Stimulated activated CD4-positive, alpha-beta T cell treated with anti-CD3 and anti-CD28 coated beads, Interleukin-1b, Interleukin-23, amount 100 ng/mL, for 48 hours (primary cell): ENCODE measurements at places on chromosomes 3 and 15.
A peak's percentile ranks its signal among the peaks of the same experiment; 100 is the strongest.

DNA sequence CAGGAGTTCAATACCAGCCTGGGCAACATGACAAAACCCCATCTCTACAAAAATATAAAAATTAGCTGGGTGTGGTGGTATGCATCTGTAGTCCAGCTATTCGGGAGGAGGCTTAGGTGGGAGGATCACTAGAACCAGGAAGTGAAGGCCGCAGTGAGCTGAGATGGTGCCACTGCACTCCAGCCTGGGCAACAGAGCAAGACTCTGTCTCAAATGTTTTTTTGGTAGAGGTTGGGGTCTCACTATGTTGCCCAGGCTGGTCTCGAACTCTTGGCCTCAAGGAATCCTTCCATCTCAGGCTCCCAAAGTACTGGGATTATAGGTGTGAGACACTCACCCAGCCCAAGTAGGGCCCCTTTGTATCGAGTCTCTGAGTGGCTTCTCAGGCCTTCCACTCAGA, 1.9 kb upstream of the IFRD2 start:
- DNase-seq, result no peak

DNA sequence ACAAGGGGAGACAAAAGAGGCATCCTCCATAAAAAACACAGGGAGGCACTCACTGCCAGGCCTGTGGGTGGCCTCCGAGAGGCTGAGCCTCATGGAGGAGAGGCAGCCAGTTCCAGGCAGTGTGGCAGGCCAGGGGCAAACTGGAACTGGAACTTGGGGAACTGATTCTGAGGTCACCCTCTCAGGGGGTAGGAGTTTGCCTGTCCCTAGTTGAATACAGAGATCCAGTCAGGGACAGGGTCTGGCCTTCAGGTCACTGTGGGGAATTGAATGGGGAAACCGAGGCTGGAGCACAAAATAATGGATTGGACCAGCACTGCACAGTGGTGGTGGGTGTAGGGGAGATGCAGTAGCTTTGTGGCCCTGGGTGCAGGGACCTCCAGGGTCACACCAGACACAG, 58.7 kb downstream of the TPRA1 start:
- no peak for DNase-seq

GRCh38 chr15:90981681-90982080, 12.7 kb downstream of the PRC1 start:
- DNase-seq, result no peak

GRCh38 chr3:5458526-5458925, 271.0 kb downstream of the EDEM1 start:
- no peak for DNase-seq

GRCh38 chr15:73273181-73274002, 95.4 kb downstream of the HCN4 start:
- DNase-seq, result peak; percentile 31

GRCh38 chr3:4232798-4233197, 70.4 kb upstream of the SETMAR start:
- DNase-seq, result no peak

DNA sequence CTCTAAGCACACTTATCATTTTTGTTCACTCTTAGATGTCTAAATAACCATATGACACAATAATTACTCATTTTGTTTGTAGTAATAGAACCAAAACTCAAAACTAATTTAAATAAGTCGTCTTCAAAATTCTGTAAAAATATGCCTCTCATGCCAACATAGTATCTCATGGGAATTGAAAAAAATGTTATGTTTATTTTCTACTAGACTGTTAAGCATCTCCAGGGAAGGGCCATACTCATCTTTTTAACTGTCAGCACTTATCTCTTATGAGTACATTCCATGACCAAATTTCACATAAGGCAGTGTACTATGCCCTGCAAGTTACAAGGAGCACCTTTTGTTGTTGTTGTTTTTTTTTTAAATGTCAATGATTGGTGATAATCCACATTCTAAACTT, 18.3 kb upstream of the USF3 start:
- DNase-seq, result no peak

GRCh38 chr15:29268706-29269484, 727 bp downstream of the NSMCE3 start:
- peak; percentile 46 for DNase-seq

DNA sequence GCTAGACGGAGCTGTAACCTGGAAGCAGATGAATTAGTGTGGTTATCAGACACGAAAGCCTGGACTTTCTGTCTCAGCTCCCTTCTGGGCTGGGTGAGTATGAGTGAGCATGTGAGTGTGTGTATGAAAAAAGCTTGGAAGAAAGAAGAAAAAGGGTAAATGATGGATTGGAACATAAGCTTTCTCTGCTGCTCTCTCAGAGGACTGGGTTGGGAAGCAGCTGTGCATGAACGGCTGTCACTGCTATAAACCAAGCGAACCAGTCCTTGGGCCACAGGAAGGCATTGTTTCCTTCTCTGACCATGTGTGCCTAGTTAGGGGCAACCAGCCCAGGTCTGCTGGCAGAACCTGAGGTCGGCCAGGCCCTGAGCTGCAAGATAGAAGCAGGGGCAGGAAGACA, 37.0 kb downstream of the UMPS start:
- DNase-seq, result no peak

DNA sequence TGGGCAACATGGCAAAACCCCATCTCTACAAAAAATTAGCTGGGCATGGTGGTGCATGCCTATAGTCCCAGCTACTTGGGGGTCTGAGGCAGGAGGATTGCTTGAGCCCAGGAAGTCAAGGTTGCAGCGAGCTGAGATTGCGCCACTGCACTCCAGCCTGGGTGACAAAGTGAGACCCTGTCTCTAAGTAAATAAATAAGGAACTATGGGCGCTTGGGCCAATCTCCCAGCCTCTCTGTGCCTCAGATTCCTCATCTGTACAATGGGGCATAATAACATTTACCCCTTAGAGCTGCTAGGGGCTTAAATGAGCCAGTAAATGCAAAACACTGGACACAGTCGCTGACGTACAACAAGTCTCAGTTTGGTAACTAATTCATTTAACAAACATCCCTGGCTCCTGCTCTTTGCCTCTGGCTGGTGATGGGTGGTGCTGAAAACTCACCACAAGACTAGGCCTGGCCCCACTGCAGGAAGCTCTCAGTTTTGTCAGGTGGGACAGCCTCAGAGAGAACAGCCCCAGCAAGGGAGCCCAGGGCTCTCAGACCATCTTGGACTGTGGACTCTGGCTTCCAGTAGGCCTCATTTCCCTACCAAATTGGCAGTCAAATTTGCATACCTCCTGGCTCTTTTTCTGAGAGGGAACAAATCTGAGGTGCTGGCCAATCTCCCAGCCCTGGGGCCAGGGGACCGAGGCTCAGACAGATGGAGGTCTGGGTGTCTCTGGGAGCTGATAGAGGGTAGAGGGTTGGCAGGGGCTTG, 6.4 kb upstream of the TBC1D2B start:
- DNase-seq, result no peak

GRCh38 chr15:97944724-97945123, 15.8 kb upstream of the ARRDC4 start:
- DNase-seq, result no peak

- DNase-seq, result no peak
These were observed 3.7 kb upstream of the ACKR4 start for GRCh38 chr3:132593241-132593946.

DNA sequence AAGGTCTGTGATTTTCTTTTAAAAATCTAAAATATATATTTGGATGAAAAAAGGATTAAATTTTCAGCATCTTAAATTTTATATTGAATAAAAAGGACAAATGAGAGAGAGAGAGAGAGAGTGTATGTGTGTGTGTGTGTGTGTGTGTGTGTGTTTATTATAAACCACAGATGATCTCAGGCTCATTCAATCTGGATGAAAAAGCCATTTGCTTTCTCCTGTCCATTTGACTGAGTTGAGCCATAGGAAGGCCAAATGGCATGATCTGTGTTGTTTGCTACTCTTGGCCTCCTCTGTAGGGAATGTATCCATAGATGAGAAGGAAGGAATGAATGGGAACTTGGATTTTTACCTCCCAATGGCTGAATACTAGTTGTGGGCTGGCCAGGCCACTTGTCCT, 92.5 kb upstream of the MEX3B start:
- no peak for DNase-seq

DNA sequence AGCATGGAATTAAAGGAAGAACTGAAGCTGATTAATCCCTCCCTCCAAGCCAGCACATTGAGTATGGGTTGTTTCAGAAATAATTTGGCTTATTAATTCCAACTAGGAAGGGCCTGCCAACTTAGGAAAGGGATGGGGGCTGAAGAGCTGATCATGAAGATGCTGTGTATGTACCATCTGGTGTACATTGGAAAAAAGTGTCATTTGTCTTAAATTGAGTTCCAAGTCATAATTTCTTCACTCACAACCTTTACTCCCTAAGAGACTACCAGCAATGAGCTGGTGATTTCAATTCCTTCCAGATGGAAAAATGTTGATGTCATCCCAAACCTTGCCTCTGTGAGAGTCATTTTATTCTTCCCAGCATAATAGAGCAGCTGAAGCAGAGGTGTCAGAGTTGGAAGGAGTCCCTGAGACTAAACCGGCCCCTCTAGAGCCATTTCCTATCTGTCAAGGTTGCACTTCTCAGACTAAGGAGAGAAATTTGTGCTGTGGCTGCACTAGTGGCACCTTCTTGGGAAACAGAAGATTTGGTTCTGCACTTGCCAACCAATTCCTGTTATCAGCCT, 79.4 kb downstream of the GTPBP8 start:
- DNase-seq, result no peak

DNA sequence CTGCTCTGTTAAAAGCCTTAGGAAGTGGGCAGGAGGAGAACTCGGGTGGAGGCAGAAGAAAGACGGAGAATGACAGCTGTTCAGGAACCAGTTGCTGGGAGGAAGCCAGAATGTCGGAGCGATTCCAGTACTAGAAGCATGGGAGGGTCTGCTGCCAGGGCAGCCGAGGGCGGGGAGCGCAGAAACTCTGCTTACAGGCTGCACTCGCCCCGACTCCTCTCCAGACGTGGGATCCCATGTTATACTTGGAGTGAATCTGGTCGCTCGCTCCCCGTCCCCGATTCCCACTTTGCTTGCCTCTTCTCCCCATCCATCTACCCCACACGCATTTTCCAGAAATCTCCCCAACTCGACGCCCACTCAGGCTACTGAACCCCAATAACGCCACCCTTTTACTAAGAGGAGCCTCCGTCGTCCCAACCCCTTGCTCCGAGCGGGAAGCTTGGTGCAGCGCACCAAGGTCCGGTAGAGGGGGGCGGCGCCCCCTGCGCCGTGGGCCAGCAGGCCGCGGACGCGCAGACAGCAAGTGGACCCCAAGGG, 665 bp downstream of the GATM start:
- DNase-seq, result no peak

GRCh38 chr15:53791581-53791980, 32.1 kb upstream of the WDR72 start:
- no peak for DNase-seq

GRCh38 chr3:60514866-60515265, 736.4 kb downstream of the FHIT start:
- no peak for DNase-seq

DNA sequence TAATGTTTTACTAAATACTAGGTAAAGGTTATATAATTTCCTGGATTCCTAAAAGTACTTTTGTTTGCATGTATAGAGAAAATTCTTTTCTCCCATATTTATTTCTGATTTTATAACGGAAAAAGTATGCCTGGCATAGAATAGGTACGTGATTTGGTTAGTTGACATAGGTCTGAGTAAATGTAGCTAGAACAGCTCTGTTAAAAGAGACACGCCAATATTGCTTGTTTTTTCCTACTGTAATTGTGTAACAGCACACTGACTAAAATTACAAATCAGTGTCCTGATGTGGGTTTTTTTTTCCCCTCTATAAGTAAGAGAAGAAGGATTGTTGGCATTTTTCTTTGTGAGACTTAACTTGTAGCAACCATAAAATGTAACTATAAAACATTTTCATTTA, 26.7 kb downstream of the KLHL24 start:
- DNase-seq, result no peak

DNA sequence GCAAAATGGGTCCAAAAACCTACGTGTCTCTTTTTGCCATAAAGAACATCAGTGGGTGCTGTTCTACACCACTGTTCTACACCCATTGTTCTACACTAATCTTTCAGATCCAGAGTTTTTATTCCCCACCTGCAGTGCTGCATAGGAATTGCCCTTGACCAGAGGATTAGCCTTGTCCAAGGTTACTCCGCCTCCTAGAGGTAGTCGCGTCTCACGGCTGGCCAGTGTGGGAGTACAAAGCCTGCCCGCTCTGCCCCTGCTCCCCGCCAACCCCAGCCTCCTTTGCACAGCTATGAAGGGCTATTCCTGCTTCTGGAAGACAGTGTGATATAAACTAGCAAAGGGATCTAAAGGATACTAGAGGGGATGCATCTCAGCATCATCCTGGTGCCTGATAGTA, 222.1 kb upstream of the LMCD1 start:
- DNase-seq, result no peak

DNA sequence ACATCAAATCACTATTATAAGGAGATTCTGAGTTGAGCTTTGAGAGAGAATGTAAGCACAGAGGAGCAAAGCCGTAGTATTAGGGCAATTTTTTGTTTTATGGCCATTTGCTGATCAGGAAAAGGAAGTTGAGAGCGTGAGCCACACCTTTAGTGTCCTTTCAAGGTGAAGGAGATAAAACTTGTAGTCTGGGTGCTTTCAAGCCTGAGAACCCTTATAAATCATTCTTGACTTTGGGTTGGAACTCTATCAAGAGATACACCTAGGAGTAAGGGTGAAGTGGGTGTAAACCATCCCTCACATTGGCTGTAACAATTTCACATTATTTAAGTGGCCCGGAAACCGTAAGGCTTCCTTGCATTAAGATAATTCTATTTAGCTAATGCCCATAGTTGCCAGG, 122.2 kb downstream of the ATG7 start:
- no peak for DNase-seq

GRCh38 chr3:194474675-194475074, 12.1 kb downstream of the ATP13A3 start:
- DNase-seq, result no peak

DNA sequence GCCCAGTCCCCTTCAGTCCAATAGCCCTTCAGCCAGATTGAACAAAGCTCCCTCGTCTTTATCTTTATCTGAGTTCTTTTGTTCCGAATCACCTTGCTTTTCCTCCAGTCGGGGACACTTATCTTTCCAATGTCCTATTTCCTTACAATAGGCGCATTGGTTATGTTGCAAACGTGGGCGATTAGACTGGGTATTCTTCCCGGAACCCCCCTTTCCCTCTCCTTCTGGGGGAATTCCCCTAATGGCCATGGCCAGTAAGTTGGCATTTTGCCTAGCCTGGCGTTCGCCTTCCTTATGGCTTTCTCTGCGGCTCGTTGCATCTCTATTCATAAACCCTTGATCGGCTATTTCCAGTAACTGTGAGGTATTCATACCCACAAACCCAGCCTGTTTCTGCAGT, 82.2 kb upstream of the VEPH1 start:
- DNase-seq, result no peak

- no peak for DNase-seq
These were observed 182.8 kb upstream of the TOPAZ1 start for GRCh38 chr3:44058868-44059203.

- DNase-seq, result no peak
These were observed 6.5 kb upstream of the CPEB1 start for GRCh38 chr15:82653483-82654168.
